Hematopoietic multipotent progenitor cell treated with erythropoietin and hydrocortisone succinate and interleukin-3 and kit ligand, for 4 days (in vitro differentiated cells): ENCODE measurements at places on chromosomes 6 and 20.
A peak's percentile ranks its signal among the peaks of the same experiment; 100 is the strongest.

DNA sequence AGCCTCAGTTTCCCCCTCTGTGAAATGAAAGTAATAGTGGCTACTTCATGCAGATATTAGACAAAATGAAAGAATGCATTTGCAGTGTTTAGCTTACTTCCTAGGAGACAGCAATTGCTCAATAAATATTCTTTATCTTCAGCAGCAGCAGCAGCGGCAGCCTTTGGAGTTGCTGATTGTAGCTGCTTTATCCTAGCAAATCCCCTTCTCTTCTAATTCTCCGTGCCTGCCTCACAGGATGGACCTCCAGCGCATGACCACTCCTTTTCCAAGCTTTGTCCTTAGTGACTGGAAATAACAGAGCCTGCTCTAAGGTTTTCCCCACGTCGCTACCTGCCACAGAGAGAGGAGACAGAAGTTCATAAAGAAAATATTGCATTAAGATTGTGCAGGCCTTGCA is 279.8 kb downstream of the TSHZ2 start:
- DNase-seq: no peak

GRCh38 chr6:163298079-163298830 is 116.3 kb upstream of the QKI start:
- DNase-seq: no peak

GRCh38 chr6:35317483-35318195 is 20.0 kb downstream of the DEF6 start:
- DNase-seq: no peak

DNA sequence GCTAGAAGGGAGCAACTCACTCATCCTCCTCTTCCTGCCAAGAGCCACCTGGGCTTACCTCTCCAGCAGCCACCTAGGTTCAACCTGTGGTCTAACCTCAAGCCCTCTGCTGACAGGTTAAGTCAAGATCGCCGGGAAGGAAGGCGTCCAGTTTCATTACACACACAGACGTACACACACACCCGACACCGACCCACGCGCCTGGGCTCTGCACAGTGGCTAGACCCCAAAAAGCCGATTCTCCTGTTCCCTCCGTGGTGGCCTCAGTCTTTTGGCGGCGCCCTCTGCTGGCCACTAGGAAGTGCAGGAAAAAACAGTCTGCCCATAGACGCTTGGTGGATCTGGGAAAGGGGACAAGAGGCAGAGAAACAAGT is 52.8 kb downstream of the MRPL14 start:
- peak; percentile 91 for DNase-seq

GRCh38 chr6:50817646-50817950 is 1.1 kb upstream of the TFAP2B start:
- no peak for DNase-seq
